ENCODE measurements at places on chromosomes 12 and 14.

DNA sequence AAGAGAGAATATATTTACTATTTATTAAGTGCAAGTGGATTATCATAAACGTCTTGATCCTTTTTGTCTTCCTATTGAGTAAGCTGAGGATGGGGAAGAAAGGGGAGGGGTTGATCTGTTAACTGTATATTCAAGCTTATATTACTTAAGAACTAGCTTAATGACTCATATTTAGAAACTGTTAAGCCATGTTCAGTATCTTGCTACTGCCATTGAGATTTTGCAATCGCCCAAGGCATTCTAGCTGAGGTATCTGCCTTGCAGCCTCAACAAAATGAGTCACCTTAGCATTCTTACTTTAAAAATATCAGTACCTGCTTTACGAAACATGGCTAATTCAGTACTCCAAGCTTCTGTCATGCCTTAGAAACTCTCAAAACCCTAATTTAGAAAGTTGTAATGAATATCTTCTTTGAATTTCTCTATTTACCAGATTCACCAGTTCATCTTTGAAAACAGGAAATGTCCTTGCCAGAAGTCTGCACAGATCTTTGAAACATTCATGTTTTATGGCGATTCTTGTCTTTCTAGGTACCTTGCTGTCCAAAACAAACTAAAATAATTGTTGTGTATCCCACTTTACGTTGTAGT is 76.1 kb downstream of the ALG10B start:
- no peak for DNase-seq

GRCh38 chr12:85836197-85837090 is at the start of gene RASSF9:
Gene RASSF9 (minus strand): TSS chr12:85836409. CDS start chr12:85836201, 208 bp downstream.
- no peak for DNase-seq

DNA sequence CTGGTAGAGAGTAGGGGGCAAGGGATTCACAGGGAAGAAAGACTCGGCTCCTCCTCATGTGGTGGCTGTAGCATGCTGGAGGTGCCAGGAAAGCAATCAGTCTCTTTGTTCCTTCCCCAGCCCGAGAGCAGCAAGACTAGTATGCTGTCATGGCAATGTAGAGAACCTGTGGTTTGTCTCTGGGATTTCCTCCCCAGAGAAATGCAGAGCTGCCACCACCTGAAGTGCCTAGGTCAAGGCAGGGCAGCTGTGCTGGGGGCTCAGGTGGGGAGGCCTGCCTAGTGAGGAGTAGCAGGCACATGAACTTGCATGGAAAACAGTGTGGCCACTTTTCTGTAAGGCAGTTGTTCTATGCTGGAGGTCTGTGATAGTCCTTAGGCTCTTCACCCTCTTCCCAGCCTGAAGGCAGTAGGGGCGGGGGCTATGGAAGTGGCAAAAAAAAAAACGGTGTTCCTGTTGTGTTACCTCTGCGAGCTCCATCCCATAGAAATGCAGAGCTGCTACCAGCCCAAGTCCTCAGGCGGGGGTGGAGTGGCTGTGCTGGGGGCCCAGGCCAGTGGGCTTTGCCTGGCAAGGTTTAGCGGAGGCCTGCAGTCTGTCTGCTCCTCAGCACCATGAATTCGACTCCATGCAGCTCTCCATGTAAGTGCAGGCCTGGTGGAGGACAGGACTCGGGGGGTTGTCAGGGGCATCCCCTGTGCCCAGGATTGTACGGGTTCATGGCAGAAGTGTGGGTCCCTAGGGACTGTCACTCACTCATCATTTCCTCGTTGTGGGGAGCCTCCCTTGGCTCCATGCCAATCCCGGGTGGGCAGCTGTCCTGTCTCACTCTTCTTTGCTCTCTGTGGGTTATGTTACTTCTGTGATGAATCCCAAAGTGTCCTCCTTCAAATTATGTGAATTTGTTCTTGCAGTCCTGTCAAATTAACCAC is 4.1 kb upstream of the CLEC4D start:
- DNase-seq: no peak

DNA sequence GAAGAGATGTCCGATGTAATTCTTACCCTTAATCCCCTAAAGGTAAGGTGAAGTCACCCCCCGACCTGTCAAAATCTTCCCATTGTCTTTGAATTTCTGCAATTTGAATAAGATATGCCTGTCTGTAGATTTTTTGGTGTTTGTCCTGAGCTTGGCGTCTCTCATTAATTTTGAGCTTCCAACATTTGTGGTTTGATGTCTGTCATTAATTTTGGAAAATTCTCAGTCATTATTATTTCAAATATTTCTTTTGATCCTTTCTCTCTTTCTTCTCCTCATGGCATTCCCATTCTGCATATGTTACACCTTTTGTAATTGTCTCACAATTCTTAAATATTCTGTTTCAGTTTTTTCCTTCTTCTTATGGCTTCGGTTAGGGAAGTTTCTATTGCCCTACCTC is 60.1 kb downstream of the EPS8 start:
- no peak for DNase-seq

DNA sequence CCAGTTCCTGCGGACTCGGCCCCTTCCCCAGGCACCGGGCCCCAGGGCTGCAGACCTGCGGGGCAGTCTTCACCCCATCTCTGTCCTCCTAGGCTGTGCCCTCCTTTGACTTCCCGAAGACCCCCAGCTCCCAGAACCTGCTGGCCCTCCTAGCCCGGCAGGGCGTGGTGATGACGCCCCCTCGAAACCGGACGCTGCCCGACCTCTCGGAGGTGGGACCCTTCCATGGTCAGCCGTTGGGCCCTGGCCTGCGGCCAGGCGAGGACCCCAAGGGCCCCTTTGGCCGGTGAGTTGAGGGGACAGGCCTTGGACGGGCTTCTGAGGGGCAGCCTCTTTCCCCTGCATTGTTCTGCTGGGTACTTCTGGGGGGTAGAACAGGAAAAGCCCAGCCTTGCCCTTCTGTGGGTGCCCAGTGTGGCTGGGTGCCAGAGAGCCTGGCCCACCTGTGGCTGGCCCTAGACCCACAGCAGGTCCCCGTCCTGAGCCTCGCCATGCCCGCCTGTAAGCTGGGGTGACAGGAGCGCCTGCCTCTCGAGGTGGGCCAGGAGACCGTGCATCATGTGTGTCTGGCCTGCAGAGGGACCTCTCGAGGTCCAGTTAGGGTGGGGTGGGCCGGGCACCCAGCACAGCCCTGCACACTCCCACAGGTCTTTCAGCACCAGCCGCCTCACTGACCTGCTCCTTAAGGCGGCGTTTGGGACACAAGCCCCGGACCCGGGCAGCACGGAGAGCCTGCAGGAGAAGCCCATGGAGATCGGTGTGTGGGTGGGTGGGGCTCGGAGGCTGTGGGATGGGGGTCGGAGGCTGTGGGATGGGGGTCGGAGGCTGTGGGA is 12.6 kb upstream of the PUS1 start:
- DNase-seq: no peak

GRCh38 chr12:76272287-76272686 is 75.9 kb downstream of the BBS10 start:
- DNase-seq: no peak

DNA sequence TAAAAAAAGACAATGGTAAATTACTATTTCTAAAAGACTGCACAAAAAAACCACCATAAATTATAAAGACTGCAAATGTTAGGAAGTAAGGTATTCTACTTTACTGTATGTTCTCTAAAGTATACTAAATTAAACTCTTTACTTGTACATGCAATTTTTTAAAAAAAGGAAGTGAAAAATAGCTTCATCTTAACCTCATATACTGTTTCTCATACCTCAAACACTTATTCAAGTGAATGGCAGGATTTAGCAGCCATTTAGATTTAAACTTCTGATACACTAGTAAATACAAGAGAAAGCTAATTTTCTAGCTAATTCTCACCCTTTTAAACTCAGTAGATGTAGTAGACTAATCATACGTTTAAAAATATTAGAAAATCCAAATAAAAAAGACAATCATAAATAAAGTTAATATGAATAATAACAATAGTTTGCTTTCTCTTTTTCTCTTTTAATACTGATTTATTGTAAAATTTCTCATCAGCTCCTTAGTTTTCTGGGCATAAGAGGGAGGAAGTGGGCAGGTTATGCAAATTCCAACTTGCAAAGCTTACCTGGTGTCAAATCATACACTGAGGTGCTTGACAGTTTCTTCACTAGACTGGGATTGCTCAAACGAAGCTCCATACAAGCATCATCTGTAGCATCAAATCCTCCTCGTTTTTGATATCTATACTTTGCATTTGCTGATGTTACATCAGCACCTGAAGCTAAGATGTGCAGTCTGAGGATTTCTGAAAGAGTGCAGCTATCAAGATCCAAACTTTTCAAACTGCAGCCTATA is 71.0 kb upstream of the CFL2 start:
- DNase-seq: no peak

DNA sequence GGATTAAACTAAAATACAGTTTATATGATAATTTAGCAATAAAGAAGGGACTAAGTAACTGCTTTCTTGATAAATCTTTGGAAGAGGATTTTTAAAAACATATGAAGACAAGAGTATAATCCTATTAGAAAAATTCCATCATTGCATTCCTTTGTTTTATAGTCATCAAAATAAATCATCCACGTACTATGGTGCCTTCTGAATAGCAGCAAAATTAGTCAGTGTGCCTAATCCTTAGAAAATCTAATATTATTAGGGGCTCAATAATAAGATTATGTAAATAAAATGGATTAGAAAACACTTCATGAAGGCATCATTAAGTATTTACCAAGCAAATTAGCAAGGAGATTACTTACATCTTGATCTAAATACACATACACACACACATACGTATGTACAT is 102.1 kb downstream of the KCNH5 start:
- DNase-seq: no peak

Data from erythroblast (primary cell).